ENCODE measurements at places on chromosomes 4 and X. TPM values are rescaled to one million over a fixed set of nuclear protein-coding genes. Genes with fewer than 3 reads are reported as not detected.

Gene SHOX
- not detected for total RNA-seq

Gene RGN
- 2.9 TPM for total RNA-seq

Gene RS1
- total RNA-seq, result not detected

Gene UTP3
- 27.7 TPM for total RNA-seq

Gene CENPVL2
- not detected for total RNA-seq

Gene ABCG2
- 2.3 TPM for total RNA-seq

Gene SMIM10
- 5.9 TPM for total RNA-seq

Gene MXRA5
- 49.0 TPM for total RNA-seq

Gene HSPA4L
- total RNA-seq, result 5.4 TPM

Gene WFS1
- total RNA-seq, result 19.3 TPM

Gene BMX
- total RNA-seq, result 0.11 TPM

Gene SPANXC
- not detected for total RNA-seq

Gene RTL9
- 0.11 TPM for total RNA-seq

Gene SSX1
- total RNA-seq, result not detected

Gene DRD5
- total RNA-seq, result not detected

Gene SORBS2
- total RNA-seq, result 3.1 TPM

Gene FMR1
- total RNA-seq, result 33.6 TPM

Gene ODAPH
- not detected for total RNA-seq

Gene GRSF1
- total RNA-seq, result 97.6 TPM

Gene S100G
- total RNA-seq, result not detected

Gene DBET
- not detected for total RNA-seq

Gene ARL9
- total RNA-seq, result under 0.01 TPM

Gene PAGE4
- not detected for total RNA-seq

Gene CXCR3
- total RNA-seq, result not detected

Gene RHOXF2B
- not detected for total RNA-seq

Gene FOXO4
- total RNA-seq, result 4.6 TPM

Gene RAB41
- total RNA-seq, result not detected

Gene ATP6AP1
- 58.3 TPM for total RNA-seq

Gene ETNPPL
- not detected for total RNA-seq

Gene ASMT
- total RNA-seq, result not detected

Gene PGAM4
- 0.25 TPM for total RNA-seq

Gene GPAT3
- total RNA-seq, result 30.2 TPM

Gene DGAT2L6
- total RNA-seq, result not detected

Gene TMPRSS11B
- total RNA-seq, result not detected

Gene LIN54
- total RNA-seq, result 18.4 TPM

Gene SOX3
- not detected for total RNA-seq

Gene MORF4L2
- 1,110 TPM for total RNA-seq

Gene CORIN
- 1.00 TPM for total RNA-seq

Gene MAGEB17
- not detected for total RNA-seq

Gene SNX25
- 66.7 TPM for total RNA-seq

Gene PABPC4L
- total RNA-seq, result 2.1 TPM

Gene TLR1
- 2.5 TPM for total RNA-seq

Gene SPANXN5
- not detected for total RNA-seq

Gene SMIM9
- total RNA-seq, result not detected

Gene DLG3
- total RNA-seq, result 24.7 TPM

Gene RAB39B
- total RNA-seq, result 2.4 TPM

Gene NFXL1
- 11.4 TPM for total RNA-seq

Gene SHROOM4
- total RNA-seq, result 0.62 TPM

Gene FAM9C
- 0.12 TPM for total RNA-seq

Gene NEXMIF
- under 0.01 TPM for total RNA-seq

Gene FAAH2
- not detected for total RNA-seq

Gene NDP
- total RNA-seq, result 0.87 TPM

Gene RHOXF1
- total RNA-seq, result not detected

Gene CTAG2
- total RNA-seq, result not detected

Gene MTMR8
- total RNA-seq, result 0.11 TPM

All from uterine smooth muscle cell (primary cell).